Gastrocnemius medialis (tissue), 4 donors: ENCODE measurements at places on chromosomes 1 and 21.

- DNase-seq = no peak
Measured at GRCh38 chr1:24639881-24640280, 3.2 kb upstream of the SRRM1 start.

- no peak for DNase-seq
Measured at GRCh38 chr1:38028671-38029070, 16.1 kb downstream of the UTP11 start.

- no peak for DNase-seq
Measured at GRCh38 chr1:23148084-23148483, 20.6 kb downstream of the LUZP1 start.

GRCh38 chr1:32592943-32593342, 53.7 kb downstream of the ZBTB8A start:
- no peak for DNase-seq

DNA sequence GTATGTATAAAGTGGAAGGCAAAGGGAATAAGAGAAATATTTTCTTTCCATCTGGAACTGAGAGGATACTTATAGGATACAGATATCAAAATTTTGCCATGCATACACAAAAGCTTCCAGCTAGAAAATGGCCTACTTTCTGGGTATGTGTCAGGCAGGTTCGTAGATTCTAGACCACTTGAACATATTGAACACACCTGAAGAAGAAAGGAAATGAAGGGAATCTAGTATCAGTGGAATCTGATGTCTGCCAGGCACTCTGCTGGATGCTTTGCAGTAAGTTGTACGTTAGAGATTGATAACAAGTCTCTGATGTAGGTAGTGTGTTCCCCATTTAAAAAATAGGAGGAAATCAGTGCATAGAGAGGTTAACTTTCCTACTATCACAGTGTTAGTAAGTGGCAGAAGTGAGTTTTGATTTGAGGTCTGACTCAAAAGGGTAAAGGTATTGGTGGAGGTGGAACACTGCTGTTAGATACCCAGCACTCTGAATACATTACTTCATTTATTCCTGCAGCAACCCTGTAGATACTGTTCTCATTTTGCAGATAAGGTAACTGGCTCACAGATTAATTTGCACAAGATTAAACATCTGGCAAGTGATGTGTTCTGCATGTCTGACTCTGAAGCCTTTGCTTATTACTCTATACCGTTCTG, 3.0 kb downstream of the CAMSAP2 start:
- DNase-seq = no peak
